ENCODE measurements at places on chromosomes 3 and 15.

GRCh38 chr3:175179055-175179454 is 319.9 kb downstream of the NAALADL2 start:
- no peak for DNase-seq

DNA sequence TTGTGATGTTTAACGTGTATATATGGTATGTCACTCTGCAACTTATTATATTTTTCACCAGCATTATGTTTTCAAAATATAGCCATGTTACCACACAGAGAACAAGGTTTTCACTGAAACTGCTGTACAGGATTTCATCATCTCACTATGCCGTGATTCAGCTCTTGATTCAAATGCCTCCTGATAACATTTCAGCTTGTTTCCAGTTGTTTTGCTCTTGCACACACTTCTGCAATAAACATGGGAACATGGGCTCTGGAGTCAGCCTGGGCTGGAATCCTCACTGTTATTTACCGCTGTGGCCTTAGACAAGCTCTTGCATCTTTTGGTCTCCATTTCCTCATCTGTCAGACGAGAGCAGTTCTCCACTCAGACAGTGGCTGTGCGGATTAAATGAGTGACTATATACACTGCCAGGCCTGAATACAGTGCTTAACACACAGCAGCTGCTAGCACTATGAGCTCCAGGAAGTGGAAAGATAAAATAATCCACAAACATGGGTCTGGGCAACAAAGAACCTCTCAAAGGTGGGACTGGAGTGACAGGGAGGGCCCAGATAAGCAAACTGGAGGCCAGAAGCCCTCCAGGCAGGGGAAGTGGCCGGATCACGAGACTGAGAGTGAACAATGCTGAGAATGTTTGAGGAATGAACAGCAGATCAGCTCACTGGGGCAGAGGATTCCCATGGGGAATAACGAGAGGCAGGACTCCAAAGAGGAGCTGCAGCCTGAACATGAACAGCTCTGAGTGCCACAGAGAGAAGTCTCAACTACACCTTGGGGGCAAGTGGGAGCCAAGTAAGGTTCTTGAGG is 17.7 kb downstream of the NTRK3 start:
- no peak for DNase-seq

DNA sequence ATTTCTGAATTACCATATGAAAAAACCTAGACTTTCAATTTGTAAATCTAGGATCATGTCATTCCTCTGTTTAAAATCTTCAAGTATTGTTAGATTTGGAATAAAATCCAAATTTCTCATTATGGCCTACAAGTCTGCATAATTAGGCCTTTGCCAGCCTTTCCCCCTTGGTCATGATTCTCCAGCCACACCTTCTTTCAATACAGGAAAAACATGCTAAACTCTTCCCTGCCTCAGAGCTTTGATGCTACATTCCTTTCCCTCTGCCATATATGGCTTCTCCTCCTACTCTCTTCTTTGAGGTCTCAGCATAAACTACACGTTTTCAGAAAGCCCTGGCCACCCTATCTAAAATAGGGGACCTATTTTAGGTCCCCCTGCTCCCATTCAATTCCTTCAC is 48.5 kb downstream of the TM6SF1 start:
- no peak for DNase-seq

GRCh38 chr15:43229977-43230376 is 9.2 kb upstream of the EPB42 start:
- no peak for DNase-seq

GRCh38 chr3:12981306-12982275 is 91.6 kb downstream of the IQSEC1 start:
- no peak for DNase-seq

DNA sequence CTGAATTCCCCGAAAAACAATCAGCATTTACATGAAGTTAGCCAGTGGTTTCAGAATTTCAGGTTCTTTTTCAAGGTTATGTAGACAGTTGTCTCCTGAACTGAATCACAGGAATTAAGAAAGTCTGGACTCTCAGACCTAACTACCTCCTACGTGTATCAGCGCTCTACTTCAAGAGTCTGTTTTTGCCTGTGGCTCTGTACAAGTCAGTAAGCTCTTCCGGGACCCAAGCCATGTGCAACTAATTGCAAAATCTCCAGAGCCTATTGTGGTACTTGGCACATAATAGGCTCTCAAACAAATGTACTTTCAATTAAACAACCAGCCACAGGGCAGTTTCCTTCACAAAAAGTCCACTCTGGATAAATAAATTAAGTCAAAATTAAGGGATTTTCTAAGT is 414.2 kb downstream of the PDCD6IP start:
- no peak for DNase-seq

- DNase-seq: peak; percentile 54
These were observed 40.1 kb downstream of the CDCP1 start for GRCh38 chr3:45105855-45106671.

DNA sequence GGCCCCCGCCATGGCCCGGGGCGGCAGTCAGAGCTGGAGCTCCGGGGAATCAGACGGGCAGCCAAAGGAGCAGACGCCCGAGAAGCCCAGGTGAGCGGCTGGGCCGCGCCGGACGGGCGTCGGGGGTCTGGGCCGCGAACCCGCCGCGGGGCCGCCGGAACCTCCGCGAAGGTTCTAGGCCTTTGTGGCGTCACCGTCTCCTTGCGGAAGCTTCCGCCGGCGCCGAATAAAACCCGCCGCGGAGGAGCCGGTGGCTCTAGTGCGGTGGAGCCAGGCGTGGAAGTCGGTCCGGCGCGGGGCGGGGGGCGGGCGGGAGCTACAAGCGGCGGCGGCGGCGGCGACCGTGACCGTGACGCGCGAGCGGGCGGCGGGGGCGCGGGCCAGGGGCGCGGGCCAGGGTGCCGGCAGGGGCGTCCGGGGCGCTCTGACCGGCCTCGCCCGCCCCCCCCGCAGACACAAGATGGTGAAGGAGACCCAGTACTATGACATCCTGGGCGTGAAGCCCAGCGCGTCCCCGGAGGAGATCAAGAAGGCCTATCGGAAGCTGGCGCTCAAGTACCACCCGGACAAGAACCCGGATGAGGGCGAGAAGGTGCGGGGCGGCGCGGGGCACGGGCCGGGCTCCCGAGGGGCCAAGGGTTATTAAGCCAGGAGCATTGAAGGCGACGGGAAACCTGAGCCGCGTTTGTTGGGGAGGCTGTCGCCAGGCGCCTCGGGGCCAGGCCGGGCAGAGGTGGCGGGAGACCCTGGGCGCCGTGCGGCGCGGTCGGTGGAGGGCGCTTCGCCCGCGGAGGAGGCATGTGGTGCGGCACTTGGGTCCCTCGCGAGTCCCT is at the start of gene DNAJA4:
Gene DNAJA4, plus strand, starts transcription at position 259 of the 833 bp plus-strand sequence. Its CDS starts 202 bp downstream, at position 461.
- DNase-seq: peak; percentile 65

- no peak for DNase-seq
These were observed 21.6 kb downstream of the COL8A1 start for GRCh38 chr3:99659951-99660350.

DNA sequence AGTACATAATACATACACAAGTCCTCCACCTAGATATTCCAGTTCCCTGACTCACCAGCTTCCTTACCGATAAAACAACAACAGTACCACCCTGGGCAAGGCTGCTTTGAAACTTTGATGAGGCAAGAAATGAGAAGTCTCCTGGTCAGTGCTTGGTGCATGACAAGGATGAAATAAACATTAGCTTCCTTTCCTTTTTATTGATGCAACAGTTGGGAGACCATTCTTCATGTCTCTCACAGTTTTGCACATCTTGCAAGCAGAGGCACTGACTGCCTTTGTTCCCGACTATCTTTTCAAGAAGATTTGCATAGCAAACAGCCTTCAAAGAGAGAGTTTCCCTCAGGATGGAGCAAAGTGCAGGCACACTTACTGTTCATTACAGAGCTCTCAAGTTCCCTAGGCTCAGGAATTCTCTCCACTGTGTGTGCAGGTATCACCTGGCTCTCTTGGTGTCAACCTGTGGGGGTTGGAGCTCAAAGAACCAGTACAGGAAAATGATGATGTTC is 65.2 kb downstream of the MYLK start:
- no peak for DNase-seq

DNA sequence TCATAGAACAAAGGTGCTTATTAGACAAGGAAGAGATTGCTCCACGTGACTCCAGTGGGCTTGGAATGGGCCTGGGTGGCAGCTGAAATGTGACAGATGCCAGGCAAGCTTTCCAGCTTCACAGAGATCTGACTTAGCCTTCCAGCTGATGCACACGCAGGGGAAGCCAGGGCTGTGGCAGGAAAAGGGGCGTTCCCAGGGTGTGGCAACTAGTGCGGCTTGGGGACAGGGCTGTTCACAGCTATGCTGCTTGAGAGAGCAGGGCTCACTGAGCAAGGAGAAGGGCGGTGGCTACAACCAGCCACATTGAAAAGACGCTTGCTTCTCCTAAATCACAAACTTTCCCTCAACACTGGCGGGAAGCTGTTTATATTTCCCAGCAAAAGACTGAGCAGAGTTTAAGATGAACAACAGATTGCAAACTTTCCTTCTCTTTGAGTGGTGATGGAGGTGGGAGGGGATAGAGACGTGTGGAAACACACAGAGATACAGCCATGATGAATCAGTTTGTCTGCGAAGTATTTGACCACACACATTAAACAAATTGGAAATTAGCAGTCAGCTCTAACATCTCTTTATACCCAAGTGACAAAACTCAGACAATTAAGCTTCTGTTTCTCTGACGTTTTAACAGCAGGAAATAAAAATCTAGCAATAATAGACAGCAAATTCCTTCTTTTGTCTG is 127.5 kb downstream of the BDH1 start:
- peak; percentile 27 for DNase-seq

All from activated CD4-positive, alpha-beta T cell treated with anti-CD3 and anti-CD28 coated beads, Interleukin-2, amount 50 U/mL, for 1 hour (primary cell).